HuH-7.5 (cell line): ENCODE measurements at places on chromosomes 16 and 17.

- DNase-seq, result no peak
Measured at GRCh38 chr16:57824888-57825287, 22.6 kb upstream of the KIFC3 start.

- DNase-seq, result no peak
Measured at GRCh38 chr17:73787076-73788059, 143.1 kb upstream of the SDK2 start.

DNA sequence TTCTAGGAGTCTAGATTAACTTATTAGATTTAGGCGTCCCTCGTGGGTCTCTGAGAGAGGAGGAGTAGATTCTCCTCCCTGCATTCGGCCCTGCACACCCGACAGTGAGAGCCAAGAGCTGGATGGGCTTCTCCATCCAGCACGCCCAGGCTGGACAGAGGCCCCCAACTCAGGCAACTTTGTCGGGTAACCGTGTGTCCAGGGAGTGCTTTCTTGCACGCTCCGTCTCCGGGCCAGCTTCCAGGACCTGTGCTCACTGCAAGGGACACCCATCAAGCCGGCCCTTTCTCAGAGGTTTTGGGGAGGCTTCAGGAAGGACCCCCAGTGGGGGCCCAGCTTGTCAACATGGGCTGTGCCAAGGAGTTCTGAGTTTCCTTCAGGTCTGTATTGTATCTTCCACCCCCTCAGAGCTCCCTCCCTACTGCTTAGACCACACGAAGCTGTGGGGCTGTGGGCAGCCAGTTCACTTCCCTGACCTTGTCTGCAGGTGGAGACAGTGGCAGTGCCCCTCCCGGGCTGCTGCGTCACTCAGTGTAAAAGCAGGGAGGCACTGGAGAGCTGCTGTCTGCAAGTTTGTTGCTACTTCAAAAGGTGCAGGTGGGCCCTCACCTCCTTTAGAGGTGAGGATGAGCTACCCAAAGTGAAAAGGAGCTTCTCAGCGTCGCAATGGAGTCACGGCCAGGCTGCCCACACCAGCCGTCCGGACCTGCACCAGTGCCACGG, 24.0 kb upstream of the C16orf78 start:
- no peak for DNase-seq

DNA sequence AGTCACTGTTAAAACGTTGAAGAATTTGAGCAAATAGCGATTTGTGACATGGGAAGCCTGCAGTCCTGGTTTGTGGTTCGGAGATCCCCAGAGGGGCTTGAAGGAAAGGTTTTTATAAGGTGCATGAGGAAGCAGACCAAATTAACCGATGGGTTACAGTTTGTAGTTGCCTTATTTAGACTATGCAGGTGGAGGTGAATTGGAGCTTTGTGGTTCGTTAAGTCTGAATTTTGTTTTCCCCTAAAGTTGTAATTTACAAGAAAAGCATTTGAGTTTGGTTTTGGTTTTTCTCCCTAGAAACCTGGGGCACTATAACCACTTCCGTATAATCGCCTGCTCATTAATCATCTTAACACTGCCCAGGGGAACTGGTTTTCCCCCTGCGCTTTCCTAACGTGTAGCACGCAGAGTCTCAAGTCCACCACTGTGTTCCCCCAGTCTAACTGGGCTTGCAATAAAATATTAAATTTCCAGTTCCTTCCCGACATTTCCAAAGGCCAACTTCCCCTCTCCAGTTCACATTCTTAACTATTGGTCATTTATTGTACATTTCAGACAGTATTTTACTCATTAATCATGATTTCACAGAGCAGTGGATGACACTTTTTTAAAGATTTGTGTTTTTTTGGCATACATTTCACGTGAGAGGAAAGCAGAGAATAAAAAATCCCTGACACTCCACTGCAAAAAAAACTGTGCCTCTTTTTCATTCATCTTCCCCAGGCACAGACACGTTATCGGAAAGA, 932 bp downstream of the ZNF267 start:
- DNase-seq, result no peak

DNA sequence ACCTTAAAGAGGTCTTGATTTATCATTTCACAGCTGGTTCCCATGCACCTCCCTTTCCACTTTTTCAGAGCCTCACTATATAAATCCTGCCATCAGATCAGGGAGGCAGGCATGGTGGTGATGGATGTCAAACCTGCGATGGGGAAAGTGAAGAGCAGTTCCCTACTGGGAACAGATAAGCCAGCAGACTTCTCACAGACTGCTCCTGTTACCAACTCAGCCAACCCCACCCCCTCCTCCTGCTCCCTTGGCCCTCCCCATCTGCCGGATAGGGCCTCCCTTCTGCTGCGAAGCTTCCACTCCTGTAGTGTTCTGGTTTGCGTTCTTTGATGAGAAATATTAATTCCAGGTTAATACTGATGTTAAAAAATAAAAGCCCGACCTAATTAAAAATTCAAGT, 232.1 kb downstream of the STX8 start:
- no peak for DNase-seq

DNA sequence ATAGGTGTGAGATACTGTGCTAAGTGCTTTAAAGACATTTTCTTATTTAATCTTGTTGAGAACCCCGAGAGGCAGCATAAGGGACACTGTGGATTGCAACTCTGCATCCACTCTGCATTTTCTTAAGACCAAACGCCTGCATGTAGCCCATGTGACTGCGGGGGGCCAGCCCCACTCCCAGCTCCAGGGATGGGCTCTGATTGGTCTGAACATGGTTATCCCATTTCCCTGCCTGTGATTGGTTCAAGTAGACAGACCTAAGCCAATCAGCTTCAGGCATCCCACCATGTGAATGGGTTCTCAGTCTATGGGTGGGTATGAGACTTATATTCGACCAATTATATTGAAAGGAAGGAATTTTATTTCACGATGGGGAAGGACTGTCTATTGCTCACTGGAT, 33.2 kb upstream of the USP7 start:
- DNase-seq, result no peak

DNA sequence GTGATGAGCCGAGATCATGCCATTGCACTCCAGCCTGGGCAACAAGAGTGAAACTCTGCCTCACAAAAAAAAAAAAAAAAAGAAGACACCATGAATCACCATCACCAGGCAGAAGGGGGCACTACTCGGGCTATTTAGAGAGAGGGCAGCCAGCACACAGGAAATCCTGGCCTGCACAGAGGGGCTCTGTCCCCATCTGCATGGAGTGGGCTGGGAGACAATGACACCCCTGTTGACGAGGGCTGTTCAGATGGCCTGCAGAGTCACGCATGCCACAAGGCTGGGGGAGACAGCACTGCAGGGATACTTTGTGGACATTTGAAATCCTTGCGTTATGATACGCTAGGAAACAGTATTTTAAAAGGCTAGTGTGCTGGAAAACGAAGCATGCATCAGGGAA, 48.3 kb downstream of the CUEDC1 start:
- DNase-seq, result no peak

DNA sequence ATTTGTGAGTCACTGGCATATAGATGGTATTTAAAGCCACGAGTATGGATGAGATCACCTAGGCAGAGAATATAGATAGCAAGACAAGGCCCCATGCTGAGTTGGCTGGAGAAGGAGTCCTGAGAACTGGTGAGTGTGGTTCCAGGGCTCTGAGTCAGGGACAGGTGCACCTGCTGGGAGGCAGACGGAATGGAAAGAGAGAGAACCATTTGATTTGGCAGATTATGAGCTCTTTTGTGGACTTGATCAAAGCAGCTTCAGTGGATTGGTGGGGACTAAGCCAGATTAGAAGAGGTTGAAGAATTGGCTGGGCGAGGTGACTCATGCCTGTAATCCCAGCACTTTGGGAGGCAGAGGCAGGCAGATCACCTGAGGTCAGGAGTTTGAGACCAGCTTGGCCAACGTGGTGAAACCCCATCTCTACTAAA, 4.3 kb upstream of the C16orf92 start:
- no peak for DNase-seq

DNA sequence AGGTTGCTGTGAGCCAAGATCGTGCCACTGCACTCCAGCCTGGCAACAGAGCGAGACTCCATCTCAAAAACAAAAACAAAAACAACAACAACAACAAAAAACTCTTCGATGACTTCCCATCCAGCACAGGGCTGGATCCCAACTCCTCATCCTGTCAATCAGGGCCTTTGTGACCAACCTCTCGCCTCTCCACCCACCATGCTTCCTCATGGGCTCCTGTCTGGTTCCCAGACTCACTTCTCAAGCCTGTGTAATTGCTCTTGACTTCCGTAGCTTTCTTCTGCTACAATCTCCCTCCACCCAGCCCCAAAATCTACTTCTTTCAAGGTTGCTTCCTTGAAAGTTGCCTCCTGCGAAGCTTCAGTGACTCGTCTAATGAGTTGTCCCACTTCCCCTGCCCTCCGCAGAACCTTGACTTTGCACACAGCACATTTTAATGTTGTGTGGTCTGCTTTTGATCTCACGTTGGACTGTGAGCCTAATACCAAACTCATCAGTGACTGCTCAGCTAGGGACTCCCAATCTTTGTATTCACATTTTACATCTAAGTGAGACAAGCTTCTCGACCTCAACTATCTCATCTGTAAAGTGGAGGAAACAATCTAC, 936 bp upstream of the RASL10B start:
- no peak for DNase-seq

DNA sequence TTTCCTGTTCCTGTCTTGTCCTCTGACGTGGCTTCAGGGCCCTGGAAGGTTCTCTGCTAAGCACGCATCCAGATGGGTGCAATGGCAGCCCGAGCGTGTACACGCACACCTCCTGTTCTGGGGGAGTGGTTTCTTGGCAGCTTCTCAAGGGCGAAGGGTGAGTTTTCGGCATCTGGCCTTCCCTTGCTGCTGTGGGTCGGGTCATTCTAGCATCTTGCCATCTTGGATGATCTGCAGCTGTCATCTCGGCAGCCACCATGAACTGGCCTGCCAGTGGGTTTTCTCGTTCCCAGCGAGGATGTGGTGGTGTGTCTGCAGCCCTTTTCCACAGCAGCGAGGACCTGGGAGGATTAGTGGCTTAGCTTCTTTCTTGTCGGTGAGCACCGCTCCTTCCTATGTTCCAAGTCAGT, 10.6 kb downstream of the MSI2 start:
- DNase-seq, result no peak

- no peak for DNase-seq
Measured at GRCh38 chr16:1553946-1554825, 20.7 kb downstream of the TMEM204 start.

DNA sequence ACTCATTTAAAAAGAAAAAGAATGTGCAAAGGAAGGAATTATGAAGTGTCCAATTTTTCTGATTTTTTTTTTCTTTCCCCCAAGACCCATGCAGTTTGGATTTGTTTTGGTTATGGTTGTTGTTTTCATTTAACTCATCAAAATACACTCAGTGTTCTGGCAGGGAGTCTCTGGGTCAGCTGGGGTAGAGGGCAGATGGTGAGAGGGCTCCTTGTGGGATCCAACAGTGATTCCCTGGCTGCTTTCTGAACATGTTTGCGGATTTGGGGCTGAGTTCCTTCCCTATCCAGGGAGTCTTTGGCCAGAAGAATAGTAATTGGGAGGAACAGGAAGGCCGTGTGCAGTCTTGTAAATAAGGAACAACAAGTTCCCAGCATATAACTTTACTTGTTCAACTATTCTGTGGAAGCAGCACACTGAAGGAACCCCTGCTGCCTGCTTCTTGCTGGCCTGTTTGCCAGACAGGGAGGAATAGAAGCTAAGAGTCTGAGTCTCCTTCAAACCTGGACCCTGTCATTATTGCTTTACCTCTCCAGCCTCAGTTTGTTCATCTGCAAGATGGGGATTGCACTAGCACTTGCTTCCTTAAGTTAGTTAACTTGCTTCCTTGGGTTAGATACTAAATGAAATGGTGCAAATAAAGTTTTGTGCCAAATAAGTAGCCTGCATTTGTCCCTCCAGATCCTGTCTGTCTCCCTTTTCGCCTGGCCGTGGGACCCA, 32.1 kb downstream of the C17orf67 start:
- no peak for DNase-seq

- DNase-seq, result no peak
Measured at GRCh38 chr16:65098916-65099315, 22.9 kb downstream of the CDH11 start.

DNA sequence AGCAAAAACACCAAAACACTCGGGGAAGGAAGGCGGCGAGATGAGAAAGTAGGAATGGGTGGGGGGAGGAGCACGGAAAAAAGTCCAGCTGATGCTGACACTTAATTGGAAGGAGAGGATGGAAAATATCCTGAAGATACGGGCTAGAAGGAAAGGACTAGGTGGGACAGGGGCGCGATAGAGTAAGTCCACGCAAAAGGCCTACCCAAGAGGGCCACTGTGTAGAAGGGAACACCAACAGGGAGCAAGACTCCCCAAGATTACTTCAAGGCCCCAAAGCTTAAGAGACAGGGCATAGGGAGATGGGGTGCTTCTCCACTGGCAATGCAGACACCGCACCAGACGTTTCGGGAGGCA, 736 bp downstream of the APPBP2 start:
- peak; percentile 45 for DNase-seq

DNA sequence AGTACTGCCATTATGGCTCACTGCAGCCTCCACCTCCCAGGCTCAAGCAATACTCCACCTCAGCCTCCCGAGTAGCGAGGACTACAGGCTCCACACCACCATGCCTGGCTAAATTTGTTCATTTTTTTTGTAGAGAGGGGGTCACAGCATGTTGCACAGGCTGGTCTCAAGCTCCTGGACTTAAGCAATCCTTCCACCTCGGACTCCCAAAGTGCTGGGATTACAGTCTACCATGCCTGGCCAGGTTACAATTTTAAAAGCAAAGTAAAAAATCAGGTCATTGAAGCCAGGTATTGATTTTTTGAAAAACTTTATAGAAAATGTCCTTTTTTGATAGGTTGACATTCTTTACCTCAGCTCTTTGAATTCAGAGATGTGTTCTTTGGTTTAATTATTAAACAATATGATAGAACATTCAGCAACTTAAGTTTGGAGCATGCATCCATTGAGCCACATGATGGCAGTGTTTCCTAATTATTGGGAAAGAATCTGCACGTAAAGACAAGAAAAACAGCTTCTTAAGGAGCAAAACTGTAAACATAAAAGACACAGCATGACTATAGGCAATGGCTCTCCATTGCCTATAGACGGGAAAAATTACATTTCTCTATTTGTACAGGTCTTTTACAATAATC, 1.7 kb upstream of the SLC16A11 start:
- no peak for DNase-seq

- no peak for DNase-seq
Measured at GRCh38 chr17:43845766-43846165, 1.2 kb upstream of the CD300LG start.

- DNase-seq, result no peak
Measured at GRCh38 chr16:28304214-28304613, 11.9 kb downstream of the SBK1 start.

GRCh38 chr16:15703029-15703736, 53.1 kb downstream of the NDE1 start:
- DNase-seq, result no peak
